ENCODE measurements at places on chromosomes 6 and 20.
A peak's percentile ranks its signal among the peaks of the same experiment; 100 is the strongest.

- DNase-seq = no peak
Observed at GRCh38 chr6:22432060-22432459, 135.2 kb upstream of the PRL start.

DNA sequence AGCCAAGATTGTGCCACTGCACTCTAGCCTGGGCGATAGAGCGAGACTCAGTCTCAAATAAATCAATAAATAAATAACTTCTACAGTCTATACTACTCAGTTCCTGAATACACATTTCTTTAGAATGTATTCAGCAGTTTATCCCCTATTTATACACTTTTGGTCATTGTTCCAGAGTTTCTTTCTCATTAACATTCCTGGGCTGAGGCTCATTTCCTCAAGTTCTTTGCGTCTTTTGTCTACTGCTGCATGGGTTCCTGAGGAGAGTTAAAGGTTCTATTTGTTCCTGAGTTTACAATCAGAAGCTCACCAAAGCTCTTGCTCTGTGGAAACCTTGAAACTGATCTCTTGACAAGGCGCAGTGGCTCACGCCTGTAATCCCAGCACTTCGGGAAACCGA lies 37.7 kb upstream of the SASH1 start:
- peak; percentile 45 for DNase-seq

- no peak for DNase-seq
Observed at GRCh38 chr20:33827634-33828325, 16.6 kb downstream of the CHMP4B start.

- peak; percentile 82 for DNase-seq
Observed at GRCh38 chr6:108896111-108896661, 48.0 kb downstream of the ARMC2 start.

- peak; percentile 69 for DNase-seq
Observed at GRCh38 chr6:1396952-1397868, 7.8 kb downstream of the FOXF2 start.

- DNase-seq = no peak
Observed at GRCh38 chr6:119459207-119459974, 109.8 kb upstream of the MAN1A1 start.

DNA sequence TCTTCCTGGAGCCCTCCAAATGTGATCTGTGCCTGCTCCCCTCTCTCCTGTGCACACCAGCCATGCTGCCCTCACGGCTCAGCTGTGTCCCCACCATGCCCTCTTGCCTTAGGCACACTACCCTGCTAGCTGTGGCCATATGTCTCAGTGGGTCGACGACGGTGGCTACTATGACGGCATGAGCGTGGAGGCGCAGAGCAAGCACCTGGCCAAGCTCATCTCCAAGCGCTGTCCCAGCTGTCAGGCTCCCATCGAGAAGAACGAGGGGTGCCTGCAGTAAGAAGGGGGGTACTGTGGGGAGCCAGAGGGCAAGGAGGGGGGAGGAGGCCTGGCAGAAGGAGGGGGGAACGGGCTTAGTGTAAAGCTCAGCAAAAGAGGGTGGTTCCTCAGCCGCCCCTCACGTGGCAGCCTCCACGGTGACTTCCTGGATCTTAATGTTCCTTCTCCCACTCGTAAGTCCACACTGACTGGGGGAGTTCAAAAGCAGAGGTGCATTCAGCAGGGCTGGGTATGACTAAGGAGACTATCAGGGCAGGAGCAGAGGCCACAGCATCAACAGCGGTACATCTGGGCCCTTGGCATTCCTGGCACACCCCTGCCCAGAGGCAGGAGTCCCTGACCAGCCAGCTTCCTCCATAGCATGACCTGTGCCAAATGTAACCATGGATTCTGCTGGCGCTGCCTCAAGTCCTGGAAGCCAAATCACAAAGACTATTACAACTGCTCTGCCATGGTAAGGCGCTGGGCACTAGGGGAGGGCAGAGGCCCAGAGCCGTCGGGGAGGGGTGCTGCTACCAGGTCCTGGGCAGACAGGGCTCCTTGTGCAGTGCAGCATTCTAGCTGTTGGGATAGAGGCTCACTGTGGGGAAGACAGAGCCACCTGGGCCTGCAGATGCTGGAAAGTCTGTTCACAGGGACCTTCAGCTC lies 8.0 kb downstream of the DNPH1 start:
- no peak for DNase-seq

GRCh38 chr20:14383335-14383734 lies 45.9 kb upstream of the FLRT3 start:
- no peak for DNase-seq

DNA sequence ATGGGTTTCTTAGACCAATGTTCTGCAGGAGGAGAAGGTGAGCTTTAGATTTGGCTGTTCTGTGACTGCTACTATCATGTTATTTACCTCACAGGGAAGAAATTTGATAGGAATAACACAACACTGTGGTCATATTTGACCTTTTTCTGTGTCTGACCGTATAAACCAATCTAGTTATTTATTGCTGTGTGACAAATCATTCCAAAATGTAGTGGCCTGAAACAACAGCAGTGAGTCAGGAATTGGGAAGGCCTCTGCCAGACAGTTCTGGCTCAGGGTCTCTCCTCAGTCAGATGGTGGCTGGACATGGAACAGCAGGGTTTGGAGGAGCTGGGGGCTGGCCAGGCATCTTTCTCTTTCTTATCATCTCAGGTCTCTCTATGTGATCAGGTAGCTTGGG lies 33.0 kb downstream of the RIPOR2 start:
- peak; percentile 87 for DNase-seq

- DNase-seq = no peak
Observed at GRCh38 chr6:158037771-158038170, 56.1 kb downstream of the SYNJ2 start.

- no peak for DNase-seq
Observed at GRCh38 chr6:816510-817084, 123.7 kb upstream of the EXOC2 start.

GRCh38 chr20:49712118-49712517 lies 1.6 kb downstream of the B4GALT5 start:
- DNase-seq = no peak

DNA sequence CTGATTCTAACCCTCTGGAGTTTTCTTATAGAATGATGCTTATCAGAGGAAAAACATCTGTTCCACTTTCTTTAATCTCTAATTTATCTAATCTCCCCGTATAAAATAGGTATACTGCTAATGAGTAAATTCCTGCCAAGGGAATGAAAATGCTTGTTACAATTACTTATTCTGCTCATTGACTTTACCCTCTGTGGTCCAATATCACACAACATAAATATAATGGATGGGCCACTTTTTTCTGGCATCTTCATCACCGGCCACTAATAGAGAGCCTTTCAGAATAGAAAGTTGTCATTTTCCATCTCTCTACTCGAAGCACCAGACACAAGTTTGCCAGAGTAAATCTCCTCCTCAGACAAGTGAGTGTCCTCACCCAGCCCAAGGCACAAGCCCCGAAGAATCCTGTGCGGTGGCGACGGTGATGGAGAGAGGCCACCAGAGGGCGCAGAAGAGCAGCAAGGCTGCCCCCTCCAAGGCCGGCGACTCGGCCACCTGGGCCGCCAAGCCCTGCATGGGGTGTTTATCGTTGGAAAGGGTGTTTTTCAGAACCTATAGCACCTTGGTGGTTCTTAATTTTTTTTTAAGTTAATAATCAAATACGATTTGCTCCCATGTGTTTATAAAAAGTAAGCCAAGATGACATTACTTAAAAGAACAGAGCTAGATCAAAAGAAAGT lies 212.9 kb upstream of the ARID1B start:
- DNase-seq = peak; percentile 52

GRCh38 chr6:169155481-169155880 lies 98.2 kb downstream of the THBS2 start:
- DNase-seq = no peak

DNA sequence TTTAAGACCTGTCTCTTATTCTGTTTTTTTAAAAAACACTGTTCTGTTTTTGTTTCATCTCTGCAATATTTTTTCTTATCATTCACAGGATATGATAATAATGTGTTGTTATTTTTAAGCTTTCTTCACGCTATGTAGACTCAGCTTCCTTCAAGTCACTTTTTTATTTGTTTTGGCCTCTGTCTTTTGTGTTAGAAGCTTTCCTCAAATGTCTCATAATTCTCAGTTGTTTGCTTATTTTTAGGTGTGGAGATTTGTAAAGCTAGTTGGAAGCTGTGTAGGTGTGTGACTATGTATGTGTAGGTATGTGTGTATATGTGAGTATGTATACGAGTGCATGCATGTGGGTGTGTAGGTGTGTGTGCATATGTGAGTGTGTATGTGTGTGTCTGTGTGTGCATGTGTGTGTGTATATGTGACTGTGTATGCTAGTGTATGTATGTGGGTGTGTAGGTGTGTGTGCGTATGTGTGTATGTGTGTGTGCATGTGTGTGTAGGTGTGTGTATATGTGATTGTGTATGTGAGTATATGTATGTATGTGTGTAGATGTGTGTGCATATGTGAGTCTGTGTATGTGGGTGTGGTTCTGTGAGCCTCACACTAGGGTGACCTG lies 16.3 kb upstream of the VEGFA start:
- no peak for DNase-seq

DNA sequence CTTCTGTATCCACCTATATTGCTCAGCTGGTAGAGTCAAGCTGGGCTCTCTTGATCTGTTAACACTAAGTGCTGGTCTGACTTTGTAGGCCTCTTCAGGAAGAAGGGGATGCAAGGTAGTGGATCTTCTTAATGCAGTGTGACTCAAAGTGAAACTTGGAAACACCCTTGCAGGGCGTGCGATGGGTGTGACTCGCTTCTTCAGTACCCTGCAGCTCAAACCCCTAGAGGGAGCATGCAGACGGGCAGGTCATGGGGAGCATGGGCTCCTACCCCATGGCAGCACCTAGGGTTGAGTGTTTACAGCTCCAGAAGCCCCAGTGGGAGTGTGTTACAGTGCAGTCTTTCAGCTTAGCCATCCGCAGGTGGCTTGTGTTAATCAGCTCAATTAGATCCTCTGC lies 757 bp upstream of the SAMD3 start:
- no peak for DNase-seq

- DNase-seq = peak; percentile 79
Observed at GRCh38 chr6:169725125-169726048, 1.1 kb upstream of the PHF10 start.

DNA sequence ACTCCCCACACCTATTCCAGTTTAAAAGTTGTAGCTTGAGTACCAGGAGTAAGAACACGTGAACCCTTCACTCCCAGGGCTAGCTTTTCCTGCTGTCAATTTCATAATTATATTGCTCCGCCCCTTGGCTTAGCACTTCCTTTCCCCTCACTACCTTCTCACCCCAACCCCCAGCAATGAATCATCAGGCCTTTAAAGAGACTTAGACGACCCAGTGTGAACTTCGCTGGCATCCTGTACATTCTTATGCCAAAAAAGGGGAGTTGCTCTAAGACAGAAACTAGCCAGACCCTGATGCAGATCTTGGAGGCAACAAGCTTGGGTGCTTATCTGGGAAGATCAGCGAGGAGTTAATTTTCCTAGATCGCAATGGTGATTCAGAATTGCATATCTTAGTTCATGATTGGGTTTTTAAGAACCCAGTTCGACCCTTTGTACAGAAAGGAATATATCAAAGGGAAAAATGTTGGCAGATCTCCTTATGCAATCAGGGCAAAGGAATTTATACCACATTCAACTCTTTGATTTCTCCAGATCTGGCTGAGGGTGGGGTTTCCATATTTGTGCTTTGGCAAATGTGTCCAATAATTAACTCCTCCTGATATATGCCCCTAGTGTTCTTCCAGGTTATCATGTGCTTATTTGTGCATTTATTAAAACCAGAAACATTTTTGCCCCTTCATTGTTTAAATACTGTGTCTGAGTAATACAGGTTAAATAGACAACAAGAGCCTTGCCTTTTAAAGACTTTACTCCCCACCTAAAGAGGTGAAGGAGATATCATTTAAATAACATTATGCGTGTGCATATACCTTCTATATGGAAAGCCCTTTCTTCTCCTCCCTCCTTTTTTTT lies 8.1 kb upstream of the ATXN1 start:
- DNase-seq = peak; percentile 96

GRCh38 chr6:21024616-21025015 lies 490.4 kb downstream of the CDKAL1 start:
- no peak for DNase-seq

DNA sequence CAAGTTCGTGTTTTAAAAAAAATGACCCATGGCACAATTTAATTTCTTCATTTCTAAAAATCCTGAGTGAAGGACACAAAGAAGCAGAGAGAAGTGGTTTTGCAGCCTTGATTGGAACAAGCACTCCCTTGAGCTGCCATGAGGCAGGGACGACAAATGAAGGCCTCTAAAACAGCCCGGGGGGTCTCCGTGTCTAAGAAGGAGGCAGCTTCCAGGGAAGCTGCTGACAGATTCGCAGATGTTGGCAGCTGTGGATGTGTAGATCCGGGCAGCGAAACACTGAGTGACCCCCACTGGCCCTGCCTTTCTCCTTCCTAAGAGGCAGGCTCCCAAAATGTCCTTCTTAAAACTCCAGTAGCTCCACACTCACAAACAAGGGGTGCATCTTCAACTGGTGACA lies 9.6 kb upstream of the LBP start:
- no peak for DNase-seq

- DNase-seq = peak; percentile 47
Observed at GRCh38 chr6:1916334-1917070, 306.8 kb downstream of the FOXC1 start.

All from brain microvascular endothelial cell (primary cell).